ENCODE measurements at places on chromosomes 2 and 18.

GRCh38 chr18:70366174-70366573 lies 77.3 kb downstream of the SOCS6 start:
- DNase-seq = no peak

DNA sequence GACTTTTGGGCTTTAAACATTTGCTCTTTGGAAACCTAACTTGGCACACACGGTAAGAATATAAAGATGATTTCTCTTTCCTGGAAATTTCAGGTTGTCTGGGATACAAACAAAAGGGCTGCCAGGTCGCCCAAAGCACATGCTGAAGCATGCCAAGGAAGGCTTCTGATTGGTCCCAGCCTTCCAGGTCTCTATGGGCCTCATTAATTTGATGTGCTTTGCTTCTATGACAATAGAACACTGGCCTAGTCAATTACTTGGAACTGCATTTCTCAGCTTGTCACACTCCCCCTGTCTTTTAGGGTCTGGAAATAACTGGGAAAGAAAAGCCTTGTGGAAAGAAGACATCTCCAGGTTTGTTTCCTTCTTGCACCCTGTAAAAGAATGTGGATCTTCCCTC lies 228.9 kb downstream of the ADCYAP1 start:
- DNase-seq = no peak

- no peak for DNase-seq
These were observed 240.2 kb upstream of the SLC14A2 start for GRCh38 chr18:45374878-45375630.

GRCh38 chr2:101540518-101540917 lies 65.6 kb upstream of the RFX8 start:
- no peak for DNase-seq

DNA sequence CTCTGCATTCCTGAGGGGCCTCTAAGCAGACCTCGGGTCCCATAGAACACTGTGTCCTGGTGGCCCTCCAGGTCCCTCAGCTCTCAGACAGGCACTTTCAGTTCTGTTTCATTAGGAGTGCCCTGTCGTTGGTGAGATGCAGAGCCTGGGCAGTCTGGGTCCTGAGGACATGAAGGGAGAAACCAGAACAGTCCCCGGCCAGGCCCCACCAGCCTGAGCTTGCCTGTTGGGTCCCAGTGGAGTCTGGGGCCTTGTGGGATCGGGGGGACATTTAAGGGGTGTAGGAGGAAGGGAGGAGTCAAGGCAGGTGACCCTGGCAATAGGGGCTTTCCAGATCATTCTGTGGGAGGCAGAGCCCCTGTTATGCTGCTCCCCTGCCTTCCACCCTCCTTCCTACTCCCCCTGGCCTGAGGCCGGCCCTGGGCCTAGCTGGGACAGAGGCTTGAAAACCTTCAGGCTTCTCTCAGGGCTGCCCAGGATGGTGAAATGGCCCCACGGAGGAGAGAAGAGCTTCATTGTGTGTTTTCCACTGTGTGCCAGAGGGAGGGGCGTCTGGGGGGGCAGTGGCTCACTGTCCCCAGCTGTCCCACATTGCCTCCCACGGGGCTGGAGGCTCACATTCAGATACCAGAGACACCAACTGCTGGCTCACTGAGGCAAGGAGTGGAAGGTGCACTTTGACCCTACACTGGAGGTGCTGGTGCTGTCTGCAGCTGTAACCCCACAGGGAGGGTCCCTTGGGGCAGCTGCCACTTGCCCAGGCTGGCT lies 26.6 kb upstream of the CATIP start:
- DNase-seq = no peak

GRCh38 chr2:16481351-16481750 lies 184.3 kb downstream of the CYRIA start:
- DNase-seq = no peak

DNA sequence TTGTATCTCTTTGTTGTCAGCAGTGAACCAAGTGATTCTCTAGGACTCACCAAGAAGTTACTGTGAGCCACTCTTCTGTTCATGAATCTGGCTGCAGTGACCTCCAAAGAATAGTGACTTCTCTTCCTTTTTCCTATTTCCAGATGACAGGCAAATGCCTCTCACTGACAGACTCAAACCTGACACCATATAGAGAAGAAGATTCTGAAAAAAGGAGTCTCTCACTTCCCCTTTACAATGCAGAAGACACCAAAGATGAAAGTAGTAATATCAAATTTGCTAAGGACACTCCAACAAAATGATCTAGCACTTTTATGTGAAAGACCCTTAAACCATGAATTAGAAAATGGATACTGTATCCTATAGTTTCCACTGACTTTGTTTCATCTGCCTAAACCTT lies 44.4 kb upstream of the SETBP1 start:
- no peak for DNase-seq

GRCh38 chr2:98477036-98477435 lies 32.4 kb downstream of the INPP4A start:
- no peak for DNase-seq

DNA sequence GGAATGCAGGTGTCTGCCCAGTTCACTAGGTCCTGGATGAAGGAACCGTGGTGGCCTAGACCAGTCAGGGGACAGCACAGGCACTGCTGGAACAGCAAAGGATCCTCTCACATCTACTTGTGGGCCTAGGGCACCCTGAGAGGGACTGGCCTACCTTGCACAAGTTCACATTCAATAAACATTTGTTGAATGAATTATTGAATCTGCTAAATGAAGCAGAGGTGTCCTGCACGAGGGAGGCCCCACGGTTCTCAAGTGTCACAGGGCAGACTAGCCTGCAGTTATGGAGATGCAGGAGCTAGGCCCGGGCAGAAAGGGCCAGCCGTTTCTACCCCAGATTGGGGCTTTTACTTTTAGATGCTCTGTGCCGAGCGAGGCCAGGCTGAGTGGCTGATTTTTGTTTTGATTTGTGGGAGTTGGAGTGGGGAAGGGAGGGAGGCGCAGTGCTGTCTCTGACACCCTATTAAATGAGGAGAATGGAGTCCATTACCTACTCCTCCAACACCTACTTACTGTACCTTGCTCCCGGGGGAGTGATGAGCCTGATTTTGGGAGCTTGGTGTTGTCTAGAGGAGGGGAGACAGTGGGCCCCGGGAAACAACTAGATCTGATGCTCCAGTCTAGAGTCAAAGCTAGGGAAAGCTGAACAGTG lies 18.4 kb downstream of the SH2D6 start:
- no peak for DNase-seq

DNA sequence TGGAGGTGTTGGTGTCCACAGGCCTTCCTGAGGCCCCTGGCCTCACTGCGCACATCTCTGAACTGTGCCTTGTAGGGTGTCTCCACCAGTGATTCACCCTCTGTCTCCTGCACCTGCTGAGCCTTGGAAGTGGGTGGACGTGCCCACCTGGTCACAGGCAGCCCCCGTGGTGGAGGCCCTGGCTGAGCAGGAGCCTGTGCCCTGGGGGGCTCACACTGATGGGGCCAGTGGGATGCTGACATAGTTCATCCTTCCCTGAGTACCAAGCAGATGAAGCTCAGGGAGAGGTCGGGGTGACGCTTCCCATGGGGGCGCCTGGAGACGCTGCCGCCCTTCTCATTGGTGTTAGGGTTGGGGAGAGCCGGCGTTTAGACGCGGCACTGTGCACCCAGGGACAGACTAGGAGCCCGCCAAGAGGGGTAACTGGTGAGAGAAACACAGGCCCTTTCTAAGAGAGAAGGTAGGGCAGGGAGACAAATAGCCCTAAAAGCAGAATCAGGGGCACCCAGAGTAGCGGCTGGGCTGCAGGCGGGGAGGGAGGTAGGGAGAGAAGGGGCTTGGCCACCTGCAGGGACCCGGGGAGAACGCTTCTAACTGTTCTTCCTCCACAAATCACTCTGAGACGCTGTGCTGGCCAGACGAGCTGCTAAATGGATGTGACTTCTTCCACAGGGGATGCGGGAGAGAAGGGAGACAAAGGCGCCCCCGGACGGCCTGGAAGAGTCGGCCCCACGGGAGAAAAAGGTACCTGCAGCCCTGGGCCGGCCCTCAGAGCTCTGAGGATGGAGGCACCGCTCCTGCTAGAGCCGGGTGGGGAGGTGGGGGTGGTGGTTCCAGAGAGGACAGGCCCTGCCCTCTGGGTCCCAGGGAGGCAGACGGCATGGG lies 18.0 kb downstream of the COLEC11 start:
- no peak for DNase-seq

DNA sequence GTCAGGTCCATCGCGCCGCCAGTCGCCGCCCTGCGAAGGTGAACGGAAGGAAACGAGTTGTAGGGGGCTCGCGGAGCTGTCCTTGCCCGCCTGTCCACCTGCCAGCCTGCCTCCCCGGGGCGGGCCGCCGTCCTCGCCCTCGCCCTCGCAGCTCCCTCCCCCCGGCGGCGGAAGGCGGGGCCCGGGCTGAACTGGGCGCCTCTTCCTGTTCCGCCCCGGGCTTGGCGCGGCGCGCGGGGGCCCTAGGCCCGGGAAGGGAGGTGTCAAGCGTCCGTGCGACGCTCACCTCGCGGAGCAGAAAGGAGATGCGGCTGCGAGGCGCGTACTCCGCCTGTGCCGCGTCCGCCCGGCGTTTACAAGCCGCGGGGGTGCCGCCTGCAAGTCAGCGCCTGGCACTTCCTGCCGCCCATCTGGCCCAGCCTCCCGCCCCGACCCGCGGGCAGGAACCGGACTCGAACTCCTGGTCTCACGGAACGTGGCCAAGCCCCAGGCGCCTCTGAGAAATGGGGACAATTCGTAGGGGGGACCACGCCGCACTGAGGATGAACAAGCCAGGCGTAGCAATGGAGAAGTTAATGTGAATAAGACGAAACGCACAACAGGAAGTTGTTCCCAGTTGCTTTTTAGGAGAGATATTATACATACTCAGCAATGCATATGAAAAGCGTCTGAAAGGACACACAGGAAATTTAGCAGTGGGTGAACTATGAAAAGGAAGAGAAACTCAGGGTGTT lies at the start of gene CNPPD1:
TSS of gene CNPPD1 (minus strand) at position 108 of the 734 bp plus-strand sequence. CDS start at position 11, 97 bp downstream.
- DNase-seq = peak; percentile 75

- no peak for DNase-seq
These were observed 13.3 kb downstream of the RAB1A start for GRCh38 chr2:65116645-65117044.

- no peak for DNase-seq
These were observed 37.1 kb downstream of the ACSL3 start for GRCh38 chr2:222897898-222898297.

- no peak for DNase-seq
These were observed 7.8 kb upstream of the CAVIN2 start for GRCh38 chr2:191854382-191855372.

GRCh38 chr2:106553321-106553720 lies 66.2 kb downstream of the CD8B2 start:
- DNase-seq = no peak

DNA sequence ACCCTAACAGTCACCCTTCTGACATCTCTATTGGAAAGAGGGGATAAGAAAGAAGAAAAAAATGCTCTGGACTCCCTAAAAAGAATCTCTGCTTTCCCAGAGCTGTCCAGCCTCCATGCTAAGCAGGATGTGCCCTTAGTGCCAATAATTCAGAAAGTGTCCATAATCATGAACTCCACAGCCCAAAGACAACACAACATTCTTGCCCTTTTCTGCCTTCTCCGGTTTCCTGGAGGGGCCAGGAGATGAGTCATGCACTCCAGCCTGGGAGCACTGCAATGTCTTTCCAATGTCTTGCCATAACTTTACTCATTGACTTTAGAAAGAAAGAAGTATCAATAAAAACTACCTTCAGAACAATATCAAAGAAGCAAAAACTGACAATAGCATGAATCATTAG lies 44.0 kb downstream of the KLF7 start:
- no peak for DNase-seq

DNA sequence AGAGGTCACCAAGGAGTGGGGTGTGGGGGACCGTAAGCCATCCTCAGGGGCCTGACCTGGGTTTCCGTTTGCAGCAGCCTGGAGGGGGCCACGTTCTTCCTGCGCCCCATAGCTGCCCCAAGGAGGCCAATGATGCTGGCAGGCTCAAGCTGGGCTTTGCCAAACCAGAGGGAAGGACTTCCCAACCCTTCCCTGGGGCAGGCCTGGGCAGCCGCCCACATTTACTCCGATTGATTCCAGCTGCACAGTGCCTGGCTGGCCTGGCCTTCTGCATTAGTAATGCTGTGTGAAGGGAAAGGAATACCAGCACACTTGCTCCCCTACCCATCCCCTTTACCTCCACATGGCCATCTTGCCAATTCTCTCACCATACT lies 360.6 kb upstream of the SLC14A2 start:
- no peak for DNase-seq

GRCh38 chr2:11133238-11133935 lies 21.9 kb upstream of the SLC66A3 start:
- DNase-seq = no peak

DNA sequence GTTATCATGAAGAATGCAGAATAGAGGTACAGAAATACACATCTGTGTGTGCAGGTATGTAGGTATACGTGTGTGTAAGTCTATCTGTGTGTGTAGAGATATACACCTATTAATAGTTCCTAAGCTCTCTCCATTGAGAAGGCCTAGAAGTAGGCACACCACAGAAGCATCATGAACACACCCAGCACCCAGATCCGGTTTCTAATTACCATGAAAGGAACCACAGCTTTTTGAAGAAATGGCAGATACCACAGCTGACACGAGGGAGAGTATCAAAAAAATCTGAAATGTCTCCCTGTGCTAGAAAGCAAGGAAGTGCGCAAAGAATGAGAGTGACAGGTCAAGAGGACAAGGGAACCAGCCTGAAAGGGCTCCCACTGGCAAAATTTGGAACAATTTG lies 27.7 kb upstream of the AP1S3 start:
- no peak for DNase-seq

DNA sequence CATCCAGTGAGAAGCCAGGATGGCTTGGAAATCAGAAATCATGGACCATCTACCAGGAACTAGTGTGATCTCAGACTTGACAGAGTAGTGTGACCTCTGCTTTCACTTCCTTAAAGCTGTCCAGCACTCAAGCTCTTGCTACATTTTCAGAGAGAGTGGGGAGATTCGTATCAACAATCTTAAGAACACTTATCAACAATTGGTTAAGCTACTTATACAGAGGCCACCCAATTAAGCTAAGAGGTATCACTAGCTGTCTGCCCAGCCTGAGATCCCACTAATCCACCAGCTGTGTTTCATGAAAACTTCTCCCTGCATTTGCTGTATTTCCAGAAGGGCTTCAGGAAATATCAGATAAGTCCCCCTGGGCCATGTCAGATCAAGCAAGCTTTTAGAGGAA lies 4.2 kb downstream of the RPRM start:
- DNase-seq = no peak

- no peak for DNase-seq
These were observed 1331.8 kb upstream of the ZEB2 start for GRCh38 chr2:145851730-145852129.

DNA sequence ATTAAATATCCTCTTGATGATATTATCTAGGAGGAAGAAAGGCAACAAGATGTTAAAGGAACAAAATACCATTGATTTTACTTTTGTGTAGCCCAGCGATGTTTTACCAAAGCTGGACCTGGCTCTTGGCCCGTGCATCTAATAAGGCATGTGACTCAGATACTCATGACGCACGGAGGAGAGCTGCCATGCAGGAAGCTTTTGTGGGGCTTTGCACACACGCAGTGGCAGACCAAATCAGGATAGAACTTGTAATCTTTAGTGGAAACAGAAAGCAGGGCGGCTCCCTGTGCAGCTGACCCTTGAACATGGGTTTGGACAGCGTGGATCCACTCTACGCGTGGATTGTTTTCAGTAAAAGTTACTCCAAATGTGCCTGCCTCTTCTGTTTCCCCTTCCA lies 190.0 kb downstream of the NAPG start:
- DNase-seq = no peak
